ENCODE measurements at places on chromosomes 6 and 20. TPM values are rescaled to one million over a fixed set of nuclear protein-coding genes. Genes with fewer than 3 reads are reported as not detected.

The CLPSL1 gene
- not detected for total RNA-seq

The CRISP3 gene
- total RNA-seq: 100 TPM

The ENPP5 gene
- total RNA-seq: 9.6 TPM

The HSPA1A gene
- 698 TPM for total RNA-seq

The PIGT gene
- total RNA-seq: 27.4 TPM
